NCI-H1694 treated with DMSO at 0.1 percent for 48 hours (cell line): ENCODE measurements at places on chromosomes 4 and X.
A peak's percentile ranks its signal among the peaks of the same experiment; 100 is the strongest.

GRCh38 chr4:314296-314903 is 9.1 kb upstream of the ZNF732 start:
- DNase-seq: no peak

- no peak for DNase-seq
Observed at GRCh38 chrX:17812763-17813162, 48.3 kb downstream of the RAI2 start.

GRCh38 chr4:186982160-186982559 is 258.5 kb upstream of the FAT1 start:
- DNase-seq: no peak

- DNase-seq: no peak
Observed at GRCh38 chr4:138803051-138803450, 212.5 kb upstream of the NOCT start.

- no peak for DNase-seq
Observed at GRCh38 chr4:176653401-176654220, 139.1 kb downstream of the VEGFC start.

GRCh38 chrX:23840674-23841073 is 57.7 kb downstream of the SAT1 start:
- DNase-seq: no peak

DNA sequence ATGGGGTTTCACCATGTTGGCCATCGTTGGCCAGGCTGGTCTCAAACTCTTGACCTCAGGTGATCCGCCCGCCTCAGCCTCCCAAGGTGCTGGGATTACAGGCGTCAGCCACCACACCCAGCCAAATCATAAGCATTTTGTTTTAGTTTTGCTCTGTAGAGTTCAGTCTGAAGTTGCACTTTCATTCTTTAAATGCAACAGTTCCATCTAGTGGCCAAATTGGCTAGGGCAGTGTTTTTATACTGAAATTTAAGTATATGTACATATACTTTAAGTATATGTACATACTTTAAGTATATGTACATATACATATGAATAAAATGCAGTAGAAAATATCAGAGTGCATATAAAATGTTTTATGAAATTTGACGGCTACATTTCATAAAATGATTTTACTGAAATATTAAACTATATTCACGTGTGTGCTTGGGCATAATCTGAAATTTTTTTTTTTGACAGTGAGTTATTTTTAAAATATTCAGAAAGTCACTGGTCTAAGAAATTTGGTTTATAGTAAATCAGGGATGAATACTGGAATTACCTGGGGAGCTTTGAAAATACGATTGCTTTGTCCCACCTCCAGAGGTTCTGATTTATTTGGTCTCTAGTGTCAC is 145.5 kb downstream of the NWD2 start:
- DNase-seq: peak; percentile 44

DNA sequence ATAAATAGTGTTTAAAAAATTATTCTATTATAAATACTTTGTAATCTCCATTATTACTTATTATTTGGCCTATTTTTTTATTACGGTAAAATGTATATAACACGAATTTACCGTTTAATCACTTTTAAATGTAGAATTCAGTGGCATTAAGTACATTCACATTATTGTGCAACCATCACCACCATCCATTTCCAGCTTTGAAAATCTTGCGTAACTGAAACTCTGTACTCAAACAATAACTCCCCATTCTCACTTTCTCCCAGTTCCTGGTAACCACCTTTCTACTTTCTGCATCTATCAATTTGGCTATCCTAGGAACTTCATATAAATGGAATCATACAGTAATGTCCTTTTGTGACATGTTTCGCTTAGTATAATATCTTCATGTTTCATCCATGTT is 45.7 kb downstream of the PASD1 start:
- no peak for DNase-seq

GRCh38 chr4:153265306-153266047 is 61.2 kb downstream of the TRIM2 start:
- no peak for DNase-seq

DNA sequence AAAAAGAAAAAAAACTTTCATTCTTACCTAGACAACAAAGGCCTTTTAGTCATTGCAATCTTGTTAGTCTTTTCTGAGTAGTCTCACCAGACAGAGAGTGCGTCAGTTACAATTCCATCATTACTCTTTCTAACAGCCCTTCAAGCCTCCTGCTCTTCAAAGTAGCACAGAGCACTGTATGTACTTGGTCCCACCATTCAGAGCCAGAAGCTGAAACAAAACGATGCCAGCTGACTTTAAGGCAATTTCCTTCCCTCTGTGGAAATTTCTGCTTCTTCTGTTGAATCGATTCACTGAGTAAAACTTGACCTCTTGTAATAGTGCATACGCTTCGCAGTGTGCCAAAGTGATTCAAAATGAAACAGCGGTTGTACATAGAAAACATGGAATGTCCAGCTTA is 57.7 kb upstream of the TENM3 start:
- no peak for DNase-seq

- DNase-seq: no peak
Observed at GRCh38 chr4:94466371-94466770, 14.6 kb downstream of the PDLIM5 start.

- DNase-seq: peak; percentile 1
Observed at GRCh38 chr4:164748375-164748774, 5.6 kb upstream of the SMIM31 start.

- no peak for DNase-seq
Observed at GRCh38 chr4:16294455-16294854, 68.2 kb upstream of the TAPT1 start.

DNA sequence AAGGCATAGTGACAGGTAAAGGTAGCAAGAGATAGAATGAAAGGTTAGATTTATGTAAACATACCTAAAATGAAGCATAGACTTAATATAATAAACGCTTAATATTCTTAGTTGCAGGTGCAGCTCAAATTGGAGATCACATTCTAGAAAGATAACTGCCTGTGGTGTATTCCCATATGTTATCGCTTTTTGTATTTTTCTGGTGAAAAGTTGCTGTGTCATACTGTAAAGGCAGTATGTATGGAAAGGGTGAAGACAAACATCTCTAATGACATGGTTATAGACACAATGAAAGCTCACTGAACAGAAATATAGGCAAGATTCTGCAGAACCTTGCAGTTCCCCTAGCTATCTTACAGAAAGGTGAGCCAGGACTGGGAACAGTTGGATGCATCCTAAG is 240.3 kb downstream of the DCLK2 start:
- no peak for DNase-seq

GRCh38 chrX:139795196-139795595 is 87.2 kb upstream of the MCF2 start:
- DNase-seq: no peak

DNA sequence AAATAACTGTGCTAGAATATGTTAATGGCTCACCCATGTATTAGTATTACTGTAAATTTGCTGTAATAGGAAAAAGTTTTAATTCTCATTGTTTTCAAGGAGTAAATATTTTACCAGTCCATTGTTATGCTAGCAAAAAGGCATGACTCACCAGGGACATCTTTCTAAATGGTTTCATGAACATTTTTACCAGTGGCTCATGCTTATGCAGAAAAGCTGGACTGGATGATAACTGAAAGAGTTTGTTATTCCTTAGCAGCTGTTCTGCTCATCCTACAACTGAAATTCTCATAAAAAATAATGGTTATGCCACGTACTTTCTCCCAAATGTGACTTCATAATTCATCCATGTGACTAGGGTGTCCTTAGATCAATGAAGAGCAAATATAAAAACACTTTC is 111.9 kb upstream of the PCDH18 start:
- no peak for DNase-seq

DNA sequence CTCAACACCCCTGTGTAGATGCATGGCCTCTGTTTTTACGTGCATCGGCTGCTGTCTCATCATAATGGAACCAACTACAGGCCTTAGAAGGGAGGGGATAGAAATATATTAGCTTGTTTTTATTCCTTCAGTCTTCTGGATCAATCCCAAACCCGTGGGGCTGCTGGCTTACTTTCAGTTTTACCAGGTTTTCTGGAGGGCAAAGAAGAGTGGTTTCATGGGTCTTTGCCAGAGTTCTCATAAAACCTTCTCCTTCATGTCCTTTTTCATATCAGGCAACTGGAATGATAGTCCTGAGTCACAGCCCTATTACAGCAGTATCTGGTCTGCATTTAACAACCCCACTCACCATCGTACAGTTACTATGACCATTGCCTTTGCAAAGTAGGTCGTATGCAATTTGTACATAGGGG is 34.6 kb downstream of the PPP2R2C start:
- no peak for DNase-seq

DNA sequence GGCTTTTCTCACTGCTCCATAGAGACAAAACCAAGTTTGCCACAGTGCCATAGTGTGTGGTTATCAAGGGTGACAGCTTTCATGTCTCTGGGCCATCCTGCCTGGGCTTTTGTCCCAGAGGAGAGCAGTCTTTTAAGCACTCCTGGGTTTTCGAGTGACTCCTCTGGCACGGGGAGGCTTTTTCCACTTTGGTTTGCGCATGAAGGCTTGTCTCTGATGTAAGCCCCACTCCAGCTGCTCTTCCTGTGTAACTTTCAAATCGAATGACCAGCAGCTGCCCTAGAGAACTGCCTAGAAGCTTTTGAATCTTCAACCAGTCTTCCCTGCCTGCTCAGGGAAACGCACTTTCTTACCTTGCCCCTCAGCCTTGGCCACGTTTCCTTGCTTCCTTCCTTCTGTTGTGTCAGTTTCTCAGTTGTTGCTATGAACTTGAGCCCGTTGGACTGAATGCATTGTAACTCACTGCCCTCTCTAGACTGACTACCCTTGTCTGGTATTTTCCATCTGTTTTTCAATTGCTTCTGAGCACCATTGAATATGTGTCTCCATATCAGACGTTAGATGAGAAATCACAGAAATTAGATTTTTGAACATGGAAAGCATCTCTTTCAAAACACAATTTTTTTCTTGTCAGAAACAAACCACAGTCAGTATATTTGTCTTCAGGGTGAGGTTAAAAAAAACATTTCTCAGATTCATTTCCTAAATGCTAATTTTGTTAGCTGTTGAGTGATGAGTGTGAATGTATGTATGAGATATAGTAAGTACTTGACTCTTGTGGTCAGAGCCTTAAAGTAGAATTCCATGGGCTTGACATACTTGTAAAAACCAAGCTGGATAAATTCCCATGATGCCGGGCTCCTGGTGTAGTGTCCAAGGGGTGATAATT is 45.3 kb downstream of the SLC9A6 start:
- no peak for DNase-seq

DNA sequence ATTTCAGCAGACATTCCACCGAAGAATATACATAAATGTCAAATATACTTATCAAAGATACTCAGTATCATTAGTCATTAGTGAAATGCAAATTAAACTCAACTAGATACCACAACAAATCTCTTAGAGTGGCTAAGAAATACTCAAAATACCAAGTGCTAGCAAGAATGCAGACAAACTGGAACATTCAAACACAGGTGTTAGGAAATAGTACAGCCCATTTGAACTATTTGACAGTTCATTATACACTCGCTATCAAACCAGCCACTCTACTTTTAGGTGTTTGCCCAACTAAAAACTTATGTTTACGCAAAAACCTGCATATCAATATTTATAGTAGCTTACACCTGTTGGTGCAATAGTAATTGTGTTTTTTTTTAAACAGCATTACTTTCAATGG is 8.8 kb downstream of the ADAM29 start:
- DNase-seq: no peak

GRCh38 chr4:9704551-9705332 is 76.7 kb upstream of the DRD5 start:
- no peak for DNase-seq

- no peak for DNase-seq
Observed at GRCh38 chr4:110970642-110971041, 347.8 kb upstream of the PITX2 start.

DNA sequence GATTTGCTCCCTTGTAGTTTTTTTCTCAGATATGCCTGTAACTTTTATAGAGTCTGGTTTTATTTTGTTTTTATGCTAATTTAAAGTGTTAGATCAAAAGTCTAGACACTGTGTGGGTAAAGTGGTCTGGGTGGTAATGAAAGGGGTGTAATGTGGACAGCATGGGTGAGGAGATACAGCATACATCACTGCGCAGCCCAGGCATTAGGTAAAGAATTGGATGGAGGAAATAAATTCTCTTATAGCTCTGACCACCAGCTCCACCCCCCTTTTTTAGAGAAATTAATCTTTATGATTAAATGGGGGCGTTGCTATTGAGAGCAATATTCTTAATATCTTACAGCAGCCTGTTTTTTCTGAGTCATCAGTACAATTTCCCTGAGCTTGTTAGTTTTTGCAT is 163.9 kb upstream of the IGFBP7 start:
- no peak for DNase-seq

- no peak for DNase-seq
Observed at GRCh38 chrX:69051901-69052300, 113.4 kb downstream of the PJA1 start.

DNA sequence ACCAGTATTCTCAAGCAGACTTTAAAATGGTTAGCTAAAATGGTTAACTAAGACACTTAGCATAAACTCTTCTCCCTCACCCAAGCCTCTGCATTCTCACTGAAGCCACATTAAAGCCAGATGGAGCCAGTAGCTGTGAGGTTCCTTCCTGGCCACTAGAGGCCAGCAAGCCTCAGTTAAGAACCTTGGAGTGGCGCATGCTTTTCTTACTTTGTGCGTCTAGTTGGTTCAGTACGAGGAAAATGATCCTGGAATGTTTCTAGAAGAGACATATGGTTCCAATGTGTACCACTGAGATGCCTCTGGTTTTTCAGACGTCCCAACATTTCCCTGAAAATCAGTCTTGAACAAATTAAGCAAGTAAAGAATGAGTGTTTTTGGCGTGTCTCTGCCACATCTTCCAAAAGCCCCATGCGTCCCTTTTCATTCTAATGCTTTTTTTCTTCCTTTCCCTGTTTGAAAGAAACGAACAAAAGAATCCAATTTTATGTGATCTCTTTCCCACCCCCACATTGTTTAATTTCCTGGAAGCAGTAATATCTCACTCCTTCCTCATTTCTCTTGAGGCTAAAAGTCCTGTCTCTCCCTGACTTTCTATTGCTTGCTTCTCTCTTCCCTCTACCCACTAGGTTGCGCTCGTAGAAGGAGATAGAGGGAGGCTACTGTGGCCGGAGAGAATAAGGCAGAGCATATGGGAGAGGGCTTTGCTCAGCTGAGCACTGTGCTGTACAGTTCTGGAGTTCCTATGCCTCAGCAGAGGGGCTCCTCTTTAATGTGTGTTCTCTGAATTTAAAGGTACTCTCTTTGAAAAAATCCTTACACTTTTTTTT is 82.9 kb upstream of the TAB3 start:
- DNase-seq: no peak
